ENCODE measurements at places on chromosomes 5 and 9.

- no peak for DNase-seq
Measured at GRCh38 chr9:1028501-1029190, 21.5 kb upstream of the DMRT2 start.

DNA sequence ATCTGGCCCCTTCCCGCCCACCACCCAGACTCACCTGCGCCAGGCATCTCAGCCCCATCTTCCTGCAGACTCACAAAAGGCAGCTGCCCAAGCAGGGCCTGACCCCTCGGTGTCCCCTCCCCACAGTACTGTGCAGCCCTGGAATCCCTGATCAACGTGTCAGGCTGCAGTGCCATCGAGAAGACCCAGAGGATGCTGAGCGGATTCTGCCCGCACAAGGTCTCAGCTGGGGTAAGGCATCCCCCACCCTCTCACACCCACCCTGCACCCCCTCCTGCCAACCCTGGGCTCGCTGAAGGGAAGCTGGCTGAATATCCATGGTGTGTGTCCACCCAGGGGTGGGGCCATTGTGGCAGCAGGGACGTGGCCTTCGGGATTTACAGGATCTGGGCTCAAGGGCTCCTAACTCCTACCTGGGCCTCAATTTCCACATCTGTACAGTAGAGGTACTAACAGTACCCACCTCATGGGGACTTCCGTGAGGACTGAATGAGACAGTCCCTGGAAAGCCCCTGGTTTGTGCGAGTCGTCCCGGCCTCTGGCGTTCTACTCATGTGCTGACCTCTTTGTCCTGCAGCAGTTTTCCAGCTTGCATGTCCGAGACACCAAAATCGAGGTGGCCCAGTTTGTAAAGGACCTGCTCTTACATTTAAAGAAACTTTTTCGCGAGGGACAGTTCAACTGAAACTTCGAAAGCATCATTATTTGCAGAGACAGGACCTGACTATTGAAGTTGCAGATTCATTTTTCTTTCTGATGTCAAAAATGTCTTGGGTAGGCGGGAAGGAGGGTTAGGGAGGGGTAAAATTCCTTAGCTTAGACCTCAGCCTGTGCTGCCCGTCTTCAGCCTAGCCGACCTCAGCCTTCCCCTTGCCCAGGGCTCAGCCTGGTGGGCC is 1.9 kb downstream of the IL13 start:
- DNase-seq = no peak

DNA sequence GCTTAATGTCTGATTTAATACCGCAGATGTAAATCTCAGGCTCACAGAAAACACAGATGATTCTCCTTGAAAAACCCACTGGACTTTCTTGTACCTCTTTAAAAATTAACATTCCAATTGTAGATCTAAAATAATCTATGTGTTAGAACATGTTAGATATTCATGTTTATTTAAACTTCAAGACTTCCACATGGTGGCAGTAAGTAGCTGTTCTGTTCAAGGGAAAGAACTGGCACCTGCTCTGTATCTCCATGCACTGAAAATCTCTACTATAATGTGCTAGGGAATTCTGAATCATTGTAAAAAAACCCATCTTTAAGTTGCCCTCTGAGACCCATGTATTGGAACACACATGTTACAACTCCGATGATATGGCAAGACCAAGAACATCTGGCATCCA is 366.9 kb downstream of the DMRTA1 start:
- DNase-seq = no peak

DNA sequence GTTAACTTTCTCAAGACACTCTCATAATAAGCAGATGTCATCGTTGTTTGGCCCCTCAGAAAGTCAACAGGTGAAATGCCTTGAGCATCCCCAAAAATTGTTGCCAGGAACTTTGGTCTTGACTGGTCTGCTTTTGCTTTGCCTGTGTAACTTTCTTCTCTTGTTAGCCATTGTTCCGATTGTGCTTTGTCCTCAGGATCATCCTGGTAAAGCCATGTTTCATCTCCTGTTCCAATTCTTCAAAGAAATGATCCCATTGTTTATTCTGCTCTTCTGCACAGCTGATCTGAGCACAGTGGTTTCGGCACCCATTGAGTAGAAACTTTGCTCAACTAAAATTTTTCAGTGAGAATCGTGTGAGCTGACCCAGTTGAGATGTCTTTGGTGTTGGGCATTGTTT is 8.1 kb upstream of the ZBED3 start:
- no peak for DNase-seq

GRCh38 chr5:73314395-73315257 is 134.0 kb downstream of the FOXD1 start:
- DNase-seq = no peak

GRCh38 chr5:139636207-139636792 is 11.8 kb upstream of the CXXC5 start:
- peak; percentile 84 for DNase-seq

DNA sequence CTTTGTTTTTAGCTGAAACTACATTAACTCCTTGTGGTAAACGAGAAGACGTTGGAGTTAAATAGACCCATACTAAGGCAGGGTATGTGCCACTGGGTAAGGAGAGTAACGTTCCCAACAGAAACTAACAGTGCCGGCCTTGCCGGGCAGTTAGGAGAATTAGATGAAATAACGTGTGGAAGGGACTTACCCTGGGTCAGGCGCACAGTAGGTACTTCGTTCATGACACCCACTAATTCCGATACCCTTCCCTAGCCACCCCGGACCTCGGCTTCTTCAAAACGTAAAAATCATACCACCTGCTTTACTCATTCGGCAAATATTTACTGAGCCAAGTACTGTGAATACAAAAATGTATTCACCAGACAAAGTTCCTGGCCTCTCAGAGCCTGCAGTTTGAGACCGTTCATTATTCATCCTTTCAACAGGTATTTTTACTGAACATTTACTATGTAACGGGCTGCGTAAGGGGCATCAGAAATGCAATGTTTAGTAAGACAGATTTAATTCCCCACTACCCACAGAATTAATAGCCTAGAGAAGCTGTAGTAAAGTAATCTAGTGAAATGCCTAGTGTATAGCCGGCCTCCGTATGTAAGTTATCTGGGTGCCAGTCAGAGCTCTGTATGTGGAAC is 3.2 kb upstream of the SMIM23 start:
- no peak for DNase-seq

- DNase-seq = peak; percentile 84
Measured at GRCh38 chr5:76547242-76547890, 75.8 kb downstream of the F2RL2 start.

GRCh38 chr9:86183229-86184137 is 76.0 kb downstream of the C9orf153 start:
- no peak for DNase-seq

- DNase-seq = no peak
Measured at GRCh38 chr5:100275631-100276030, 259.5 kb upstream of the FAM174A start.

DNA sequence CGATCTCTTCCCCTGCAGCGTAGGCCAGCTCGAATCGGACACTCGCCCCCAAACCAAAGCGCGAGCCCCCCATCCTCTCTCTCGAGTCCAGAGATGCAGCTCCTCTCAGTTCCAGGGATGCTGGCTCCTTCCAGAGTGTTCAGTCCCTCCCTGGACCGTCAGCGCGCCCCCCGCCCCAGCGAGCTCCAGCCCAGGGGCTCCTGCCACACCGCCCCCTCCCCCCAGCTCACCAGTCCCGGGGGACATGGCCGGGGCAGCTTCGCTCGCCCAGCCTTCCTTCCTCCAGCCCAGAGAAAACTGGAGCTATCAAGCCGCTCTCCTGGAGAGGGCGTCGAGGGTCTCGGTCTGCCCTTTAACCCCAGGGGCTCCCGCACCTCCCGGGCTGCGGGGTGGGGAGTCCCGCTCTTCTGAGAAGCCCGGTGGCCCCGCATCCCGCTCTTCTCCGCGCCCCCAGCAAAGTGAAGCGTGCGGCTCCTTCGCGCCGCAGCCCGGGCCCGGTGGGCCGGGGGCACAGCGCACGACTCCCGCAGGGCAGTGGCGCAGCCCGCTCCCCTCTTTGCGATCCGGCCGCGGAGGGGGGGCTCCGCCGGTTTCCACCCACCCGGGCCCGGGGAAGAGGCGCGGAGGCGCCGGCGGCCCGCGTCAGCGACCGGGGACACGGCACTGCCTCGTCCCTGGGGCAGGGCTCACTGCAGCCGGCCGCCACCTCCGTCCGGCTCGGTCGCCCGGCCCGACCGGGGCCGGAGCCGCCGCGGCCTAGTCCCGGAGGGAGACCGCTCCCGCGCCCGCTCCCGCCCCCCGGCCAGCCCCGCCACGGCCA is 587 bp downstream of the MIER3 start:
- DNase-seq = peak; percentile 17

GRCh38 chr5:158611581-158611980 is 488.1 kb downstream of the EBF1 start:
- no peak for DNase-seq

GRCh38 chr9:115008536-115009270 is 78.3 kb upstream of the TNFSF8 start:
- no peak for DNase-seq

DNA sequence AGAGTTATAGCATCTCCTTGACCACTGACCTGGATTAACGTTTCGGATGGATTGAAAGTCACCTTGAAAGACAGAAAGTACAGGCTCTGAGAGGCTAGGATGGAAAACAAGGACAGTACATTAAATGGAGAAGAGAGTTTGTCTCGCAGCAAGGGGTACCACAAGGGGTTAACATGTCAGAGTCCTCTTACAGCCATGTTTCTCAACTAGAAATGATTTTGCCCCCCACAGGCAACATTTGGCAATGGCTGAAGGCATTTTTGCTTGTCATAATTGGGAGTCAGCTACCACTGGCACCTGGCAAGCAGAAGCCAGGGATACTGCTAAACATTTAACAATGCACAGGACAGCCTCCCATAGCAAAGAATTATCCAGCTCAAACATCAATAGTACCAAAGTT is 90.8 kb upstream of the EQTN start:
- no peak for DNase-seq

GRCh38 chr5:83744821-83745220 is 24.2 kb upstream of the HAPLN1 start:
- DNase-seq = no peak

DNA sequence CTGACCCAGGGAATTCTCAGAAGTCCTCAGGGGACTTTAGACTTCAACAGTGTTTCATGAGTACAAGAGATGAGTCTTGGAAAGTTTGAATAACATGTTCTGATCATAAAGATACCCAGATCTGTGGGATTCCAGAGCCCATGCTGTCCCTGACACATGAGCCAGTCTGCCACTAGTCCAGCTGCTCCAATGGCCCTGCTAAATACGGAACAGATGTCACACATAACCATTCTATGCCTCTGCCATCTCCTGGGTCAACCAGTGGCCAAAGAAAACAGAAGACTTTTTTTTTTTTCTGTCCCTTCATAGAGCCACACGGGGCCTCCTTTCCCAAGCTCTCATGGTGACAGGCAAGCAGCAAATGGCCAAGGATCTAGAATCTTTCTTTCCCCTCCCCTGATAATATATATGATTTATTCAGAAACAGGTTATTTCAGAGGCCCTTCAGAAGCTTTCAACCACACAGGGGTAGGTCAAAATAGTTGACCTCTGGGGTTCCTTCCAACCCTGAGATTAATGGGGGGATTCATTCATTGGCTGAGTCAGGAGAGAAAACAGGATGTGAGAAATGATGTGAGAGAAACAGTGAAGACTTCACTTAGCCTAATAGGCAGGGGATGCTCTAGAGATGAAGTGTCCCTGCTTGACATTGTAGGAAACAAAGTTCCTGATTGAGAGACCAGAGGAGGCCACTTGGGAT is 367.7 kb downstream of the CDK5RAP2 start:
- no peak for DNase-seq

DNA sequence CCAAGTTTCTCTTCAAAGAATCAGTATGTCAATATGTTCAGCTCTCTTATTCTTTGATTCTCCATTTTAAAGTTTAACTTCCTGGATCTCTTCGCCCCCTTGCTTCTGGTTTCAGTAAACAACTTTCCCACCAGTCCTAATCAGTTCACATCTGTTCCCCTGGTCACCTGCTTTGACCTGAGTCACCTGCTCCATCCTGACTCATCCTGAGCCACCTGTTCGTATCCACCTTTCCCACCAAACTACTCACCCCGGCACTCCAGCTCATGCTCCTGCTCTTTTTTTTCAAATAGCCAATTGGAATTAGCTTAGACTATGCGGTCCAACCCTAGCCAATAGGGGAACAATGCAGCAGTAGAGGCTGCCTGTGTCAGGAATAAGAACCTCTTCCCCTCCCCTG is 23.6 kb upstream of the CSF1R start:
- DNase-seq = no peak

DNA sequence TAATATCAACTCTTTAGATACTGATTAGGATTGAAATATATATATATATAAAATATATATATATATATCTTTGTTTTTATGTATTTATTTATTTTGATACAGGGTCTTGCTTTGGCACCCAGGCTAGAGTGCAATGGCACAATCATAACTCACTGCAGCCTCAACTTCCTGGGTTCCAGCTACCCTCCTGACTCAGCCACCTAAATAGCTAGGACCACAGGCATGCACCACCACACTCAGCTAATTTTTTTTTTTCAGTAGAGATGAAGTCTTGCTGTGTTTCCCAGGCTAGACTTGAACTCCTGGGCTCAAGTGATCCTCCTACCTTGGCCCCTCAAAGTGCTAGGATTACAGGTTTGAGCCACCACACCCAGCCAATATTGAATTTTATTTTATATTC is 20.6 kb upstream of the CDH6 start:
- DNase-seq = no peak

- DNase-seq = no peak
Measured at GRCh38 chr5:135460246-135461033, 8.3 kb upstream of the TIFAB start.

GRCh38 chr5:110031402-110032140 is 341.8 kb downstream of the MAN2A1 start:
- no peak for DNase-seq

DNA sequence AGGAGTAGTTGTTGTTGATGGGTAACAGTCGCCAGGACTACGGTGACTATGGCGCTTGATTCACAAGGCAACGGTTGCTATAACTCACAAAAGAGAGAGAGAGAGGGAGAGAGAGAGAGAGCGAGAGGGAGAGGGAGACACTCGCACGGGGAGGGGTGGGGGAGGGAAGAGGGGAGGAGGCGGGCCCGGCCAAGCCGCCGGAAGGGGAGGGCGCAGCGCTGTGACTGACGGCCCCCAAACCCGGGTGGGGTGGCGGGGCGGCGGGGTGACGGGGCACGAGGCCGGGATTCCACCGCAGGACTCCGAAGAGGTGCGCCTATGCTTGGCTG is at the start of gene RFX3:
Gene RFX3, minus strand, starts transcription at position 166 of the 329 bp plus-strand sequence. CDS start 130,413 bp downstream, outside the sequence.
- peak; percentile 91 for DNase-seq

All from immature natural killer cell (primary cell).